ENCODE measurements at places on chromosomes 2 and 18. TPM values are rescaled to one million over a fixed set of nuclear protein-coding genes. Genes with fewer than 3 reads are reported as not detected.

- DNase-seq: no peak
Measured at GRCh38 chr18:55390898-55391297, 197.1 kb downstream of the TCF4 start.

- no peak for DNase-seq
Measured at GRCh38 chr2:9291331-9291730, 84.7 kb downstream of the ASAP2 start.

- DNase-seq: no peak
Measured at GRCh38 chr18:39805218-39805617, 2149.8 kb upstream of the PIK3C3 start.

Gene FSIP2
- polyA plus RNA-seq: 0.14 TPM

Gene TBC1D8
- 4.0 TPM for polyA plus RNA-seq

- DNase-seq: no peak
Measured at GRCh38 chr2:160889439-160890170, 270.6 kb upstream of the TANK start.

All from GM12878 (cell line).